ENCODE measurements at places on chromosomes 1 and 21.

GRCh38 chr1:159923203-159924024 lies 1.9 kb downstream of the TAGLN2 start:
- DNase-seq, result no peak

GRCh38 chr1:101017448-101017847 lies 8.1 kb downstream of the DPH5 start:
- DNase-seq, result no peak

- no peak for DNase-seq
Measured at GRCh38 chr1:6700853-6701436, 671 bp downstream of the DNAJC11 start.

DNA sequence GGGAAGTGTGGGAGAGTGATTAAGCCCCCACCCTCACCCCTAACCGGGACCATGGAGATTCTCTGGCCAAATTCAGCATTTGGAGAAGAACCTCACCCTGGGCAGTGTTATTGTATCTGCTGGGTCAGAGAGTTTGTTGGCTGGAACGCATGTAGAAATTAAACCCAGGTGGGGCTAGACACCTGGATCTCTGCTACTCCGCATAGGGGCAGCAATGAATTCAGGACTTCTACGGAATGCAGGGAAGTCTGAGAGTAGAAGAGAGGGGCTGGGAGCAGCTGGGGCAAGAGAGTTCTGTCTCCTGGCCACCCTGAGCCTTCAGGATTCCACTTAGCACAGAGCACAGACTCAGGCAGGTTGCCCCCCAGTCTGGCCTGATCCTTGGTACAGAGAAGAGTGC lies 3.6 kb upstream of the CRABP2 start:
- DNase-seq, result no peak

GRCh38 chr21:43355266-43355924 lies 71.5 kb downstream of the SIK1 start:
- no peak for DNase-seq

DNA sequence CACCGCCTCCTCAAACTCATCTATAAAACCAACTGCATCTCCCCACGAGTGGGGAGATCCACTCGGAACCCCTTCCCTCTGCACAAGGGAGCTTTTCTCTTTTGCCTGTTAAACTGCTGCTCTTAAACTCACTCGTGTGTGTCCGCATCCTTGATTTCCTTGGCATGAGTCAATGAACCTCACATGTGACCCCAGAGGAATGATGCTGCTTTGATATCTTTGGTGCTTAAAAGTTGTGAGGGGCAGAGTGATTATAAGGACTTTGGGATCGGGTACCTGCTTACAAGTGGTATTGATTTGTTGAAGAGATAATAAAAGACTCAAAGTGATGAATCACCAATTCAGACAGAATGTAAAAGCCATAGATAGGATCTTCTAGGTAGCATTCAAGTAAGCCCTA lies 125.3 kb downstream of the GREM2 start:
- no peak for DNase-seq
